T-helper 2 cell (primary cell): ENCODE measurements at places on chromosomes 7 and 10.

DNA sequence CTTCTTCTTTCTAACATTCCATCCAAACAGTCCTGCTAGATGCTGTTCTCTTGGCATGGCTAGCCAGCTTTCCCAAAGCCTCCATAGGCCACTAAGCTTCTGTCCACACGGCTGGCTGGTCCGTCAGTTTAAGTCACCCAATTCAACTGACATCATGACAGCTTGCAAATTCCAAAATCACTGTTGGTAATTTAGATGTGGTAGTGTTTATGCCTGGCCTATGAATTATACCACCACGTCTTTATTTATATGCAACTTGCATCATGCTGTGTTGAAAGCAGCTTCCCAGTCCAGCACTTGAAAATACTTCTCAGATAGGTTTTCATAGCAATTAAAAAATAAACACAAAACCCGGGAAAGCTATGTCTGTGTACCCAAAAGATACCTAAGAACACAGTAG lies 2.2 kb upstream of the VIM start:
- no peak for DNase-seq

DNA sequence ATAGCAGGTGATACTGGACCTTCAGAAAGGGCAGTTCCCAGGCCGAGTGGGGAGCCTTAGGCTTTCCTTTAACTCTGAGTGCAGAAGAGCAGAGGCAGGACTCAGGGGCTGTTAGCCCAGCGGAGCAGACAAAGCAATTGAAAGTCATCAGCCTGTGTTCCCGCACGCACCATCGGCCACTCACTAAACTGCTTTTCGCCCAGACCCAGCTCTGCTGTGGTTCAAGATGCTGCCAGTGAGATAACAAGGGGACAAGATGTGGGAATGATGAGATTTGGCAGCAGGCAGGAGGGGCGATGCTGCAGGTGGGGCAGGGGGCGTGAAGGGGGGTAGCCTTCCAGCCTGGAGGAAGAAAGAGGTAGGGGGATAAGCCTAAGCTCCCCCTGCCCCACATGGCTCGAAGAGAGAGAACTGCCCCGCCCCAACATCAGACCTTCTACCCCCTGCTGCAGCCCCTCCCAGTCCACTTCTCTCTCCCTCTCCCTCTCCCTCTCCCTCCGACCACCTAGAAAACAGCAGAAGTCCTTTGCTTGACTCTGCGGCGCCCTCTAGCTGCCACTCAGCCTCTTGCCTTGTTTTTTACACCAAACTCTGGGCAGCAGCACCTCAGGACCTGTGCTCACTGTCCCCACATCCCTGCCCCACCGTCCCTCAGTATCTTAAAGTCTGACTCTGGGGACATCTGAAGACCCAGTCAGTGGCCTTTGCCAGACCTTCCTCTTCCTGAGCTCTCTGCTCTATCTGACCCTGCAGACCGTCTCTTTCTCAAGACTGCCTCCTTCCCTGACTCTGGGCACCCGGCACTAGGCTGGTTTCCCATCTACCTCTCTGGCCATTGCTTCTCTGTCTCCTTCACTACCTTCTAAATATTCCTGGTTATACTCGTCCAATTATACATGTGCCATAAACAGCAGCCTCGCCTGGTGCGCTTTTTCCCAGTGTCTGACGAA lies 110.5 kb downstream of the C10orf105 start:
- DNase-seq = peak; percentile 45

GRCh38 chr7:139571190-139571589 lies 47.7 kb downstream of the CLEC2L start:
- no peak for DNase-seq

DNA sequence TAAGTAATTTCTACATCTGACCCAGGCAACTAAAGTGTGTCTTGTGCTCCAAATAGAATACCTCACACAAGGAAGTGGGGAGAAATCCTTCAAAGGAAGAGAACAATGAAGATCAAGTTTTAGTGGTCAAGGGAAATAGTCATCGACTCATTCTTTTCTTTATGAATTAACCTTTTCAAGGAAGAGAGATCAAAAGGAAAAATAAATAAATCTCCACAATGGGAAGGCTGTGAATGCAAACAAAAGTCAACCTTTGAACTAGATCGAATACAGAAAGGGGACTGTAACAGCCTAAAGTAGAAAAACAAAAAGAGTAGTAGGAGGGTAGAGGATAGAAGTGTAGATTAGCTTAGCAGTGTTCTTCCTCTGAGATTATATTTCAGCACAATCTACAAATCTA lies 274.6 kb upstream of the COBL start:
- no peak for DNase-seq

- DNase-seq = no peak
These were observed 5.9 kb downstream of the PIK3CG start for GRCh38 chr7:106870983-106871410.

DNA sequence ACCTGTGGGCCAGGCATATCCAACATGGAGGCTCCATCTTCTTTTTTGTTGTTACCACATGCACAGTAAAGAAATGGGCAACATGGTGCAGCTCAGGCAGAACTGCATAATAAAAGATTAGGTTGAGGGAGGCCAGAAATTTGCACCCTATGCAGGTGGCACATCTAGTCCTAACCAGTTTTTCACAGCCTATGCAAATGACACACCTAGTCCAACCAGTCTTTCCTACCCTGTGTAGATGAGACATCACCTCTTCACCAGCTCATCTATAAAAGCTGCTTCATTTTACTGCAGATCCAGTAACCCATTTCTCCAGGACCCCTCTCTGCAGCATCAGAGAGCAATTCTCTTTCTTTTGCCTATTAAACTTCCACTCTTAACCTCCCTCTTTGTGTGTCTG lies 411.0 kb upstream of the PCDH15 start:
- no peak for DNase-seq

DNA sequence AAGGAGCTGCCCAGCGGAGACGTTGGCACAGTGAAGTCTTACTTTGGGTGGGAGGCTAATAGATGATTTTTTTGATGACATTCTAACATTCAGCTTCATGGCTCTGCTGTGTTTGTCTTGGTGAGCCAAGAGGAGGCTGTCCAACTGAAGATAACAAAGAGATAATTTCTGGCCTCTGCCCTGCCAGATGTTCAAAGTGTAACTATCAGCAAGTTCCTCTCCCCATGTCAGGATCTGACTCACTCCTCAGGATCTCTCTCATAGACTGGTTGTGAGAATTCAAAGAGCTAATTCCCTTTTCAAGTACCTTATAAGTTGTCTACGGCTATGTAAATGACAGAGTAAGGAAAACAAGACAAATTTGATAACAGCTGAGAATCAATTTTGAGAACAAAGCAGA lies 1340.9 kb downstream of the XPNPEP1 start:
- DNase-seq = no peak

GRCh38 chr7:139825666-139826290 lies 3.3 kb upstream of the TBXAS1 start:
- DNase-seq = no peak
